Muscle of arm (tissue), 14 donors: ENCODE measurements at places on chromosomes 5 and 9.

GRCh38 chr5:53613061-53613460 is 52.6 kb downstream of the NDUFS4 start:
- DNase-seq: no peak

- no peak for DNase-seq
Observed at GRCh38 chr9:93572221-93572620, 4.2 kb upstream of the PHF2 start.

DNA sequence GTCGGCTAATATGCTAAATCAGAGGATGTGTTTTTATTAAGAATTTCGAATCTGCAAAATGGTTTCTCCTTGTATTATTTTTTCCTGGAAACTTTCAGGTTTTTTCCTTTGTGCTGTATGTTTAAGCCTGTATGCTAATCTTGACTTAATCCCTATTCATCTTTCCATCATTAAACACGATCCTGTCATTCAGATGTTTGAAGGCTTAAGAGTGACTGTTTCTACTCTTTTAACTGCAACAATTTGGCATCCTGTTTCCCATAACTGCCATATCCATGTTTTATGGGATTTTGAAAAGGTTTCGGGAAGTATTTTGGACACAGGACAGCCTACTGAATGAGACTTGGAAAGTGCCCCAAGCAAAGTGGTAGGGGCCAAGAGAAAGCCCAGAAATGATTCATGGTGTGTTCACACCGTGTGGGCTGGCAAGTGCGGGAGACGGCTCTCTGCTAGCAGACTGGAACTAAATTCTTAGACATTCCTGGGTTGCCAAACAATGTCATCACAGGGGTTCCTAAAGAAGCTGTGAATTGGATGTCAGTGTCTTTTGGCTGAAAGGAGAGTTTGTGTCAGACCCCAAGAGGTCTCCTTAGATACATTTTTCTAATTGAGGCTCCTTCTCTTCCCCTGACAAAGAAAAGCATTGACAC is 125.4 kb upstream of the ADAMTS16 start:
- peak; percentile 43 for DNase-seq

- no peak for DNase-seq
Observed at GRCh38 chr5:78235289-78235688, 59.2 kb downstream of the AP3B1 start.

DNA sequence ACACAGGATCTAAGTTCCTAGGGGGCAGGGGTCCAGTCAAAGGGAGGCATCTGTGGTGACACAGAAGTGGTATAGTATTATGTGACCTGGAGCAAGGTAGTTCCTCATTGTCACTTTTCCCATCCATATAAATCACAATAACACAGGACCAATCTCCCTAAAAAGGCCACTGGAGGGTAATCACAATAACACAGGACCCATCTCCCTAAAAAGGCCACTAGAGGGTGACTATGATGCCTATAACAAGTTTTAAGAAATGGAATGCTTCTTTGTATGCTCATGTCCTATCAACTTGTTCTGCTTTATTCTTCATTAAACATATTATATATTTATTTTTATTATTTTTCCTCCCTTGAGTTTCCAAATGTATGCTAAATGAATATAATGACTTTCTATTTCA is 254.6 kb downstream of the ASTN2 start:
- no peak for DNase-seq

GRCh38 chr9:99350461-99350860 is 128.4 kb downstream of the SEC61B start:
- no peak for DNase-seq
